ENCODE measurements at places on chromosomes 2 and 18.

GRCh38 chr2:24276349-24276899 is 83.9 kb downstream of the ITSN2 start:
- DNase-seq: no peak

DNA sequence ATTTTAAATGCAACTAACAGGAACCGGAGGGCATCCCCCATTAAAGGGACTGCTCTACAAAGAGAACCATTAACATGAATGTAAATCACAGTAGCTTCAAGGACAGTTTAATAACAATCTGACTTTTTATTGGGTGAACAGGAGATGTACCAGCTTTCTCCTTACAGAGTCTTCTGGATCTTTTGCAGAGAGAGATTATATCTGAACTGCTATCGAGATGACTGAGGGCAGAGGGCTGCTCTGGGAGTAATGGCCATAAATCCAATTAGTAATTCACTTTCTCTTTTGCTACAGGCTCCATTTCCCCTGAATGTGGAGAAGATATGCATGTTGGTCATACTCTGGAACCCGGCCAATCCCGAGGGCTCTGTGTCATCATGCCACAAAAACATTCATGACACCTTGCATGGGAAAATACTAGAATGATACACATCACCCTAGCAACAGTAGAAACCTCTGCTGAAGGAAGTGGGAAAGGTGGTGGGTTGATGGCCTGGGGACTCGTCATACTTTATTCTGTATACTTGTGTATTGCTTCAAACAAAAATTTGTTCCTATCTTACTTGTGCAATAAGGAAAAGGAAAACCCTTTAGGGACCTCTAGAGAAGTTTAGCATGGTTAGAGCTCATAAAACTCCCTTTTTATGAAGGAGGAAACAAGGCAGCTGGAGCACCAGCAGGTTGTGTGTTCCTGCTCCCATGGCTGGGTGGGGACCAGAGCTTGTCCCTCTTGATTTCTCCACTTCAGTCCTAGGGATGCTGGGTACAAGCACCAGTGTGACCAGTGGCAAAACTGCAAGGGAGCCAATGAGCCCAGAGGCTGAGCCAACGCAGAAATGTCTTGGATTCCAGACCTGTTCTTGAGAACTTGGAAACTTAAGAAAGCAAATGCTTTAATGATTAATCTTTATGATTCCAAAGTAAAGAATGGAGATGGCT is 26.0 kb downstream of the CTAGE1 start:
- DNase-seq: no peak

DNA sequence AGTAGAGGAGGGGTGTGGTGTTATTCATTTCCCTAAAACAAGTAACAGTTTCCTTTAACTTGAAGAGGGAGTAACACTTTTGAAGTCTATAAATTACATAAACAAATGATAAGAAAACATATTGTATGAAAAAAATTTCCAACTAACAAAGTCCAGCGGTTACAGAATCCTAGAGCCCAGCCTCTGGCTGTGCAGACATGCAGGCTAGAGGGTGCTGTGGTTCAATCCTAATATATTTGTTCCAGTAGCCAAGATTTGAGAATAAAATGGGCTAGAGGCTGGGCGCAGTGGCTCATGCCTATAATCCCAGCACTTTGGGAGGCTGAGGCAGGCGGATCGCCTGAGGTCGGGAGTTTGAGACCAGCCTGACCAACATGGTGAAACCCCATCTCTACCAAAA is 56.9 kb downstream of the WDR75 start:
- no peak for DNase-seq

GRCh38 chr2:240508832-240509545 is 48.8 kb downstream of the ANKMY1 start:
- DNase-seq: no peak

GRCh38 chr2:205218056-205218455 is 464.2 kb upstream of the NRP2 start:
- DNase-seq: no peak

- DNase-seq: no peak
Observed at GRCh38 chr2:189060096-189060642, 86.0 kb downstream of the COL3A1 start.

Data from NCI-H1092 (cell line).